Kidney glomerular epithelial cell (primary cell): ENCODE measurements at places on chromosomes 12 and 14.

GRCh38 chr14:33363682-33364081 lies 425.0 kb downstream of the NPAS3 start:
- DNase-seq, result no peak

DNA sequence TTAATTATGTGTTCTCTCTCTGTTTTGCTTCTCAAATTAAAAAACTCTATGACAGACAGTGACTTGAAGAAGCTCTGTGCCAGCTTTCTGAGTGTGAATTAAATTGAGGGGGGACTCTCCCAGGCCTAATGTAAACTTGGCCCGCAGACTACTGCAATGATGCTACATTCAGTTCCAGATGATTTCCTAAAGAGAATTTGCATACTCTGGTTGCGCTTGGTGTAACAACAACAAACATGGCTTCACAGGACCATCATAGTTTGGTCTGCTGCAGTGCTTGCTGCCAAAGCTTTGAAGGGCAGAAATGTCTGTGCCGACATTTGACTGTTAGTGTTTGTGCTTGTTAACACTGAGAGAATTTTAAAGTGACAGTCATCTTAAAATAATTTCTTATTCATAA lies 25.0 kb downstream of the CFAP54 start:
- DNase-seq, result no peak

- DNase-seq, result no peak
These were observed 62.5 kb upstream of the SOX5 start for GRCh38 chr12:24011927-24012507.

DNA sequence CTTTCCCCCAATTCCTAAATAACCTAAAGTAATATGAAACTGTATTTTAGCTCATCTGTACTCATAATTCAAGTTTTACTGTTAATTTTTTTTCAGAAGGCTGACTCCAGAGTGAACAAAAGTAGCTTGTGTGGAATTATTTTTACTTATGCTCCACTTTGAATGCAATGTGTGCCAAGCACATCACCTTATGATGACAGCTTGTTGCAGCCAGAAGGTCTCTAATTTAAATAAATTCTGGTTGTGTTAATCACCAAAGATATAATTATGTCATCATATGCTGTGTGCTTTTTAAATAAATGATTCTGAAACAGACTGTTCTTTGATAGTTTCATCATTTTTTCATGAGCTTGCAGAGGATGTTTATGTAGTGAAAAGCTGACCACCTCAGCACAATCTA lies 283.1 kb downstream of the TMEM117 start:
- DNase-seq, result no peak

DNA sequence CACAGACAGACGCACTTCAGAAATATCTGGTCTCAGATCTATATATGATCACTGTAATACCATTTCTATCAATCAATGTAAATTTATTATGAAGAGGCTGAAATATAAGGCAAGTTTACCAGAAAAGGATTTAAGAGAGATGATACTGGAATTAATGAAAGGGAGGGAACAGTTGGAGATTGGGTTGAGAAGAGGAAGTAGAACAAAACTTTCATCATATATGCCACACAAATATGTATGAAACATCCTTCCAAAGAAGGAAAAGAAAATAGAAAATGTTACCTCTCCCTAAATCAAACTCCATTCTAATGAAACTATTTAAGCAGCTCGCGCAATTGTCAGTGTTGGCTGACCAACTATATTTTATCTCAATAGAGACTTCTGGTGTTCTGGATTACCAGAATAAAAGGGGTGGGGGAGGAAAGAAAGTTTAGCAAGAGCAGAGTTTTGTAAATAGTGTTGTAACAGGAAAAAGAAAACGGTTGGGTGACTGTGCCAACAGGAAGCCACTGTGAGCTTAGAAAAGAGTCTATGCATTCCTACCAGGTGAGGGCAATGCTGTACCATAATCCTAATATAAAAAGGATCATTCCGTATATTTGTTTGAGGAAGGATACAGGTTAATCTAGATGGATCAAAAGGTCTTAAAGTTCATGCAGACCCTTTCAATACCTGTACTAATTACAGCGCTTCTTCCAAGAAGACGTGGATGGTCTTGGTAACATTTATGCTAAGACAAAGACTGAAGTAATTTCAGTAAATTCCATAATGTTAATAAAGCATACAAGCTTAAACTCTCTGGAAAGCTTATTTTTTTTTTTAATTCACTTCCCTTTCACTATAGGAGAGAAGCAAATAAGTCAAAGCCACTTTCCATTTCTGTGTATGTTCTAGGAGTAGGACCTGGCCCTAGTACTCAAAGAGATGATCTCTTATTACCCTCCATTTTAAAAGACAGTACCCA lies 14.5 kb upstream of the LLPH start:
- peak; percentile 76 for DNase-seq

DNA sequence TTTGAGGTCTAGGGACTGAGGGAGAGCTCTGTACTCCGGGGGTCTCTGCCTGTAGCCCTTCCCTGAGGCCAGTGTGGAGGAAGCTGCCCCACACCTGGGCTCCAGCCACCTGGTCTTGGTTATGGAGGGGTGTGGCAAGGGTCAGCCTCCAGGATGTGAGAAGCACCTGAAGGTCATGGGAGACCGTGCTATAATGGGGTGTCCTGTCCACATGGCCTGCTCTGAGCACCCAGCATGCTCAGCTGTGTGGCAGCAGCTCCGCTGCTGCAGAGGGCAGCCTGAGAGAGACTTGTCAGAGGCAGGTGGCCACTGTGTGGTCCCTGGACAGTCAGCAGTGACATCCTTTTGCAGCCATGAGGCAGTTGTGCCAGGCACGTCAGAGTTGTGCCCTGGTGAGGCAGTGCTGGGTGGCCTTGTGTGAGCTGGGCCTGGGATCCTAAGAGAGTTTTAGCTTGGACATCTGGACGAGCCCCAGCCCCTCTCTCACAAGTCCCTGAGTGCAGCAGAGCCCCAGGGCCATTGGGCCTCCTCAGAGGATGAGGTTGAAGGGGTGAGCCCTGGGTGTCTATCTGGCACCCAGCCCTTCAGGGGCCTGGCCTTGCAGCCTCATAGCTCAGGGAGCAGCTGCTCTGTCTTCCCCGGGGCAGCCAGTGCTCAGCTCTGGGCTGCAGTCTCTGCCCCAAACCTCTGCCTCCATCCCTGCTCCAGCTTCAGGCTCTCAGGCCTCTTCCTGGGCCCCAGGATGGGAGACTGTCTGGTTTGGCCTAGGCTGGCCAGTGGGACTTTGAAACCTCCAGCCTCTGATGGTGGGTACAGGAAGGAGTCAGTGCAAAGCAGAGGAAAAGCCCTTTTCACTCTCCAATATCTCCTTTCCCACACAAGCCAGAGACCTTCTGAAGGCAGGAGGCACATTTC lies 7.4 kb upstream of the ATG101 start:
- no peak for DNase-seq

DNA sequence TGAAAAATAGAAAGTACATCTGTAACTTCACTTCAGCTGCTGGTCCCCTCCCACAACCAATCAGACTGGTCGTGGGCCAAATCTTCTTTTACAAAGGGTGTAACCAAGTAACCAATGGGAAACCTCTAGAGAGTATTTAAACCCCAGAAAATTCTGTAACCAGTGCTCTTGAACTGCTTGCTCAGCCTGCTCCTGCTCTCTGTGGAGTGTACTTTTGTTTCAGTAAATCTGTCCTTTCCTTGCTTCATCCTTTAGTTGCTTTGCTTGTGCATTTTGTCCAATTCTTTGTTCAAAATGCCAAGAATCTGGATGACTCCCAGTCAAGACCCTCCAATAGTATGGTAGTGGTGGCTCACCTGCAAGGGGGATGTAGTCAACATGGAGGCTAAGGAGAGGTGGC lies 489.1 kb downstream of the FUT8 start:
- DNase-seq, result no peak

DNA sequence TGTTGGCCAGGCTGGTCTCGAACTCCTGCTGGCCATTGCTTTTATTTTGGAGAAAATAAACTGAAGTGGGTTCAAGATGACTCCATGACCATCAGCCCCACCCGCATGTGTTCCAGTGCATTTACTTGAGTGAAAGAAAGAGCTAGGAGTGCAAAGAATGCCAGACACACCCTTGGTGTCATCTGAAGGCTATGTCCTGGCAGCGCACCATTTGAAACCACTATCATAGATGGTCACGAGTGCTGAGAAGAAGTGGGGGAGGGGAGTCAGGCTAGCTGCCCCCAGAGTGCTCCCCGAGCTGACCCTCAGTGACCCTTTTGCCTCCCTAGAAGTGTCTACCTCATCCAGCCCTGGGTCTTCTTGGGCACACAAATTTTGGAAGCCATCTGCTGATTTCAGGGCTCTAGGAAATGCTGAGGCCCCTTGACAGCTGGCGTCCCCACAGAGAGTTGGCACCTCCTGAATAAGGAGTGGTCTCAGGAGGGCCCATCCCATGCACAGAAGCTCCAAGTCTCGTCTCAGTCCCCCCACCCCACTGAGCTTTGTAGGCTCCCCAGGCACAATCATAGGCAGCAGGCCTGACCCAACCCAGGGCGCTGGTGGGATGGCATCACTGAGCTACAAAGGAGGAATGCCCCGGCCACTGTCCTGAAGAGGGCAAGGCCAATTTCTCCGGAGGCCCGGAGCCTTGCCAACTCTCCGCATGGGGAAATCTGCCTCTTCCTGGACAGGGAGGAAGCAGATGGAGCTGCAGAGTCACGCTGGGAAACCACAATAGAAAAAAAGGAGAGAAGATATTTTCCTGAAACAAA lies 28.0 kb downstream of the PXN start:
- DNase-seq, result no peak

- DNase-seq, result peak; percentile 40
These were observed 165.8 kb downstream of the EMP1 start for GRCh38 chr12:13362260-13362841.

- DNase-seq, result no peak
These were observed 271.0 kb downstream of the ALG10B start for GRCh38 chr12:38587594-38587993.

DNA sequence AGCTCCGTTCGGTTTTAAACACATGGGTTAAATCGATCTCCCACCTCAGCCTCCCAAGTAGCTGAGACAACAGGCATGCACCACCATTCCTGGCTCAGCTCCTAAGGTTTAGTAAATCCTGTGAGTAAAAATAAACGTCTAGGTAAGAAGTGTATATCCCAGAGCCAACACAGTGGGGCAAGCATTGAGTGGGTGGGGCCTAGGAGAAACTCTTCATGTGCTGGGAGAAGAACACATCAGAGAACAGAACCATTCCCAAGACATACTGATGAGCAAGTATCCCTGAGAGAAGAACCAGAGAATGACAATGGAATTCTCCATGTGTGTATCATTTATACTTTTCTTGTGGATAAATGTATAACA lies 86.3 kb downstream of the SEC23A start:
- no peak for DNase-seq

DNA sequence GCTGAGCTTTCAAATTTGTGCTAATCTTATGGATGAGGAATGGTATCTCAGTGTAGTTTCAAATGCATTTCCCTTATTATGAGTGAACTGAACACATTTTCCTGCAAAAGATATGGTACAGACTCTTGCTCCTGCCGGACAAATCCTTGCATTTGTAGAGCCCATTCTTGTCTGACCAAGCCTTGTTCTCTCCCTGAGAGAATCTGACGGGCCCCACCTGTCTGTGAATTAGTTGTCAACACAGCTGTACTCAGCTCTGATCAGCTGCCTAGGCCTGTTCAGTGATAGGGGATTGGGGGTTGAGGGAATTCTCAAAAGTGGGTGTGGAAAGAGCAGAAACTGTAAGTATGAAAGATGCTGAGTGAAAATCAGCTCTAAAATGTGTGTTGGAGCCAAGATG lies 42.8 kb upstream of the SCN8A start:
- no peak for DNase-seq

DNA sequence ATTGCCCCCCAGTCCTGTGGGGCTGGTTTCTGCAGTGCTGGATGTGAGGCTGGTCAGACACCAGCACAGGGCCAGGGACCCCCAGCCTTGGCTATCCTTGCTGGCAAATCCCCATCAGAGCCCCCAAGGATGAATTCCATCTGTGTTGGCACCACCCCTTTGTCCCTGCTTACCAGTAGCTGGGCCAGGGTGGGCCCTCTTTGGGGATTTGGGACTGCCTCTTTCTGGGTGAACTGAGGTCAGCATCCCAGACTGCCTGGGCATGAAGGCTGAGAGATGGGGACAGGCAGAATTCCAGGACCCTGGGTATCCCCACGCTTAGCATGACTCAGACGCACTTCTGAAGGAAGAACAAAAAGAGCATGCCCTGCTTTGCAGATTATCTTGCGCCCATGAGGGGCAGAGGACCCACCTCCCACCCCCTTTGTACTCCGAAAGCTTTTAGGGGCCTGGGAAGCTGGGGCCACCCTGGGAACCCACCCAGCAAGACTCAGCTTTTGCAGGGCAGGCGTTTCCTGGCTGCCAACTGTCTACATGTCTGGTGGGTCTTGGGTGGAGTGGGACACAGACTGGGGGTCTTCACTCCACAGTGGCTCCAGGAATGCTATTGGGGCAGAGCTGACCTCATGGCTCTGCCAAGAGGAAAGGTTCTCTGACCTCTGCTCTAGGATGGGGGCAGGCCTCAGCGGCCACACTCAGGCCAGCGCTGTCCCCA lies 26.8 kb downstream of the RFLNA start:
- DNase-seq, result no peak

DNA sequence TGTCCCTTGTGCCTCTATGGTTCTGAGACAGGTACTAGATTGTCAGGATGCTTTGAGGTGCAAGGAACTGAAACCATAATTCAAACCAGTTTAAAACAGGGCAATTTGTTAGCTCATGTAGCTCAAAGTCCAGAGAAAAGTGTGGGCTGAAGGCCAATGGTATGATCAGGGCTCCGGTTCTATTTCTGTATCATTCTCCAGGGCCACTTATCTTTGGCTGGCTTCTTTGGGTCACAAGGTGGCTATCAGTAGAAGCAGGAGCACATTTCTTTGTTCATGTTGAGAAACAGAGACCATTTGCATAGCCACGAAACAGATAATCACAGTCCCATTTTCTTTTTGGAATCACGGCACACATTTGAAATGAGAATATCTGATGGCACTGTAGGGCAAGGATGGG lies 294.9 kb downstream of the ETNK1 start:
- no peak for DNase-seq

- no peak for DNase-seq
These were observed 11.7 kb upstream of the RAB3IP start for GRCh38 chr12:69726922-69727321.

DNA sequence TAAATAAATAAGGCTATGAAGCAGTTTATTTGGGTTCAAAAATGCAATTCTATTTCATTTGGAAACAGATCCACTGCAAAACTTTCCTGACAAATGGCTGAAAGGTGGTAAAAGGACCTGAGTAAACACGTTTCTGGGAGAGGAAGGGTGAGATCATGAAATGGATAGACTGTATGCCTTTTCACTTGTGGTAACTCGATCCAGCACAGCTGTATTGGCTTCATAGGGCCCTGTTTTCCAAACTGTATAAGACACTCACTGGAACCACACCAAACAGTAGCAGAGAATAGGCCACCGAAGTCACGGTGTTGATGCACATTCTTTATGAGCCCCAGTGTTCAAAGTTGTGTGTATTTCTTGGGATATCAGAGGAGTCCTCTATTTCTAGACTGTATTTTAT lies 325.2 kb upstream of the DIO2 start:
- DNase-seq, result no peak
